ENCODE measurements at places on chromosomes 11 and 22.

- DNase-seq, result no peak
Observed at GRCh38 chr11:115874843-115875242, 370.6 kb upstream of the CADM1 start.

- no peak for DNase-seq
Observed at GRCh38 chr22:28882545-28882877, 861 bp upstream of the ZNRF3 start.

GRCh38 chr11:24384240-24384639 is 112.6 kb upstream of the LUZP2 start:
- no peak for DNase-seq

GRCh38 chr11:46984987-46985386 is 48.4 kb downstream of the CSTPP1 start:
- no peak for DNase-seq

DNA sequence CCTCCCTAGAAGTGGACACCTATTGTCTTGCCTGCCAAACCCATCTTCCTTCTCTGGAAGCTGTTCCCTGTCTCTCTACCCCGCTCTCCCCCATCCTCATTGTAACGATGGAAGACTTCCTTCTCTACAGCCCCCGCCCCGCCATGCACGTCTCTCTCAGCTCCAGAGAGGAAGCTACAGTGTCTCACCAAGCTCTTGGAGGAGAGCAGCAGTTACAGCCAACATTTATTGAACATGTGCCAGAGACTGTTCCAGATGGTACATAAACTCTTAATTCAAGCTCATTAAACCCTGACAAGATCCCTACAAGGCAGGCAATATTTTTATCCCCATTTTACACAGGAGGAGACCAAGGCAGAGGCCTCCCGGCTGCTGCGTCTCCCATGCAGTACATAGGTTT is 15.1 kb downstream of the MCHR1 start:
- DNase-seq, result no peak

DNA sequence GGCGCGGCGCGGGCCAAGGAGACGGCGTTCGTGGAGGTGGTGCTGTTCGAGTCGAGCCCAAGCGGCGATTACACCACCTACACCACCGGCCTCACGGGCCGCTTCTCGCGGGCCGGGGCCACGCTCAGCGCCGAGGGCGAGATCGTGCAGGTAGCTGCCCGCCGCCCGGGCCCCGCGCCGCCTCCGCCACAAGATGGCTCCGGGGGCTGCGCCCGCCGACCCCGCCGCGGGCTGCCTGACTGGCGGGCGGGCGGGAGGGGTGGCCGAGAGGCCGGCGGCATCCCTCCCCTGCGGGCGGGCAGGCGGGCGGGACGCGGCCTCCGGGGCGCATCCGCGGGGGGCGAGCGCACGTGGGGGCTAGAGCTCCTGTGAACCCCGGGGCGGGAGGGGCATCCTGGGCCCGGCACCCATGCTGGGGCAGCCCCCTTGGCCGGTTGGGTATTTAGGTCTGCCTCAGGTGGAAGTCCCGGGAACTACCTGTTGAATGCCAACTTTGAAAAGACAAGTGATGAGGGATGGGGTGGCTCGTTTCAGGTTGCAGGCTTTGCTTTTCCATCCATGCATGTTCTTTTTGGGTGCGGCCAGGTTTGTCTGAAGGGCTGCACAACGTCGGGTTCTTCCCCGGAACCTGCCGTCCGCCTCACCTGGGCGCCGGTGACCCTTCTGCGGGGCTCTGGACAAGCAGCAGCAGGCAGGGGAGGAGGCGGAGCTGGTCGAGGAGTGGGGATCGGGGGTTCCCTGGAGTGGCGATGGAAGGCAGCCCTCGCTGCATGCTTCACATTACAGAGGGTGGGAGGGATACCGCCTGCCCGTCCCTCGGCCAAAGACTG is 760 bp downstream of the ZNRF3 start:
- DNase-seq, result no peak

DNA sequence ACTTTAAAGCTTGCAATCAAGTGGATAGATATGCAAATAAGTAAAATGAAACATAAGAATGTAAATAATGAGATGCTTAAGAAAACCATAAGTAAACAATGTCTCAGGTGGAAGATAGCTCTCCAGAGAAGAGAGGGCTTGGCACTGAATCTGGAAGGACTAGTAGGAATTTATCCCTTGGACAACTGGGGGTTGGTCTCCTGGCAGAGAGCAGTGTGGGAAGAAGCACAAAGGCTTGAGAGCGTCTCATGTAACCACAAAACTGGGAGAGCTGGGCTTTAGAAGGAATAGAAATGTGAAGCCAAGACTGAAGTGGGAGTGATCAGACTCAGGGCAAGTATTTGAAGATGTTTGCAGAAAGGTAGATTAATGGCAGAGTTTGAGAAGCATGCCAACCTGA is 31.3 kb downstream of the CARD18 start:
- DNase-seq, result no peak
